ENCODE measurements at places on chromosomes 6 and 20. TPM values are rescaled to one million over a fixed set of nuclear protein-coding genes. Genes with fewer than 3 reads are reported as not detected.

Gene DUSP15
- 0.38 TPM for total RNA-seq

Gene SULF2
- total RNA-seq: 110 TPM

Gene STX11
- total RNA-seq: 0.75 TPM

Gene TCF19
- 0.45 TPM for total RNA-seq

- no peak for DNase-seq
Observed at GRCh38 chr20:3330046-3330741, 77.3 kb downstream of the DNAAF9 start.

- no peak for DNase-seq
Observed at GRCh38 chr20:8515810-8516435, 383.9 kb downstream of the PLCB1 start.

- no peak for DNase-seq
Observed at GRCh38 chr6:101883505-101883904, 490.0 kb downstream of the GRIK2 start.

DNA sequence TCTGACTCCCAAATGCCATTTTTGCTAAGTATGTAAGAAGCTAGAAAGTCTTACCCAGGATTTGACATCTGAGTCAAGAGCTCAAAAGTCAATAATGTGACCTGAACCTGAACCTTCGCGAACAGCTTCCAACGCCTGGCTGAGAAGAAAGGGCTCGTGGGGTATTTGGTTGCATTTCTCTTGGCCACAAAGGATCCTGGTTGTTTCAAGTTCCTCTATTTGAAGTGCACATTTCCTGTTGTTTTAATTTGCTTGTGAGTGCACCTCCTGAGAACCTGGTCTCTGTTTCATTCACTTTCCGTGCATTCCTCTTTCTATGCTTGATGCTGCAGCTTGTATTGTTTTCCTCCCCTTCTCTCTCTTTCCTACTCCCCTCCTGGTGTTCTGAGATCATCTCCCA lies 212.5 kb downstream of the FOXA2 start:
- DNase-seq: no peak

DNA sequence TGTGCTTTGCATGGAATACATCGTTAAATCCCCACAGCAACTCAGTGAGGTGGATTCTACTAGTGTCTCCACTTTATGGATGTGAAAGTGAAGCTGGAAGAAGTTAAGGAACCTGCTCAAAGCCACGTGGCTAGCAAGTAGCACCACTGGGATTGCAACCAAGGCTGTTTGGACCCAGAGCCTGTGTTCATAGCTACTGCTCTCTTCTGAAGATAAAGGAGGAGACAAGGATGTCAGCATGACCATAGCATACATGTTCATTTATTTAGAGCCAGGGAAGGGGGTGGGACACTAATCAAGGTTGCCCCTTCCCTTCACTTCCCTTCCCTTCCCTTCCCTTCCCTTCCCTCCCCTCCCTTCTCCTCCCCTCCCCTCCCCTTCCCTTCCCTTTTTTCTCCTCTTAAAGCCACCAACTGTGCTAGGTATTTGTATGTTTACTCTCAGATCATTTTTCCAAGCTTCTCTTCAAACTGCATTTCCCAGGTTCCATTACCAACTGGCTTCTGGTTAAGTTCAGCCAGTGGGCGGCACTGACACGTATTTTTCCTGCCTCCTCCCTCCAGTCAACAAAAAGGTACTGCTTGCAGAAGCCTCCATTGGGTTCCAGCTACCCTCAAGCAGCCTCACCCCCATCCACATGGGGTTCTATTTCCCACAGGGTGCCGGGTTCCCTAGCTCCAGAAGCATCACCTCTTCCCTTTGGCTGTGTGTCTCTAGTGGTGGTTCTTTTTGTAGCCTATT lies 134.9 kb downstream of the BCAS1 start:
- no peak for DNase-seq

DNA sequence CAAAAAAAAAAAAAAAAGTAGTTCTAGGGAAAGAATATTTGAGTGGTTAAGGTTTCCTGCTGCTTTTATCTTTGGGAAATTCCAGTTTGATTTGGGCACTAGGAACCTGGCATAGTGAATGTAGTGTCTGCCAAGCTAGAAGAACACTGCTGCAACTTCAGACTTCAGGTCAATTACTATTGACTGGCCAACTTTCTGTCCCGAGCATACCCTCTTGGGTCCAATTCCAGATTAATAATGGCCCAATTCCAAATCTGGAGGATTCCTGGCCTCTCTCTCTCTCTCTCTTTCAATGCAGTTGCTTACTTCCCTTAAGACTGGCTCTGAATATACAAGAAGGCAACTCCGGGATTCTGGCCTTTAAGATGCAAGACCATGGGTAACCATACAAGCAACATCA lies 74.9 kb downstream of the ANKEF1 start:
- peak; percentile 63 for DNase-seq

GRCh38 chr6:37514321-37514771 lies 14.7 kb upstream of the CCDC167 start:
- no peak for DNase-seq

- no peak for DNase-seq
Observed at GRCh38 chr6:117423754-117424153, 2.0 kb downstream of the ROS1 start.

All from left lobe of liver (tissue), 2 donors.